ENCODE measurements at places on chromosomes 13 and 19.

- no peak for DNase-seq
Measured at GRCh38 chr13:90276216-90276615, 1071.3 kb upstream of the MIR17HG start.

GRCh38 chr13:45799451-45799850 lies 52.1 kb downstream of the SIAH3 start:
- DNase-seq: no peak

- DNase-seq: no peak
Measured at GRCh38 chr13:105037110-105037509, 1498.4 kb downstream of the EFNB2 start.

DNA sequence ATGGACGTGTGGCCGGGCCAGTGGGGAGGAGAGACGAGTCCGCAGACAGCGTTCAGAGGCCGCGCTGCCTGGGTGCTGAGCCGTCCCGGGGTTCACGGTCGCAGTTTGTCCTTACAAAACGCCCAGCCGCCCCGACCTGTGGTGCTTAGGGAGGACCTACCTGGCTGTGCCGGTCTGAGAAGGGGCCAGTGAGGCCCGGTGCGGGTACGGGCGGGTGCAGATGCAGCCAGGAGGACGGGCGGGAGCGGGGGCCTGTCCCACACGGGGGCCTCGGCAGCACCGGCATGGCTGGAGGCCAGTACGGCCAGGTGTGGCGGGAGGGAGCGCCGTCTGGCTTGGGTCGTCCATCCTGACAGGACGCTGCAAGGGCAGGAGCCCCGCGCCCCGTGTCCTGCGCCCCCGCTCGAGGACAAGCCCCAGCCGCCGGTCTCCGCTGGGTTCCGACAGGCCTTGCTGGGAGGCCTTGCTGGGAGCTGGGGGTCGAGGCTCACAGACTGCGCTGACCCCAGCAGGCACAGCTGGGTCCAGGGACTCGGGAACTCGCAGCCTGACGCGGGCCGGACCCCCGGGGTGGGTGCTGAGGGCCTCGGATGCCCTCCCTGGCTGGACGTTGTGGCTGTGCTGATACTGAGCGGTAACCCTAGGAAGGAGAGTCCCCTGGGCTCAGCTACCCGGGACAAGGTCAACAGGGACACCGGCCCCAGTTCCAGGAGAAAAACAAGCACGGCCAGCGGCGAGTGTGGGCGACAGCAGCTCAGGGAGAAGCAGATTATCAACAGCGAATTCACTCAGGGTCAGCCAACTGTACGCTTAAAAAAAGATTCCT lies 5.3 kb upstream of the PROZ start:
- no peak for DNase-seq

DNA sequence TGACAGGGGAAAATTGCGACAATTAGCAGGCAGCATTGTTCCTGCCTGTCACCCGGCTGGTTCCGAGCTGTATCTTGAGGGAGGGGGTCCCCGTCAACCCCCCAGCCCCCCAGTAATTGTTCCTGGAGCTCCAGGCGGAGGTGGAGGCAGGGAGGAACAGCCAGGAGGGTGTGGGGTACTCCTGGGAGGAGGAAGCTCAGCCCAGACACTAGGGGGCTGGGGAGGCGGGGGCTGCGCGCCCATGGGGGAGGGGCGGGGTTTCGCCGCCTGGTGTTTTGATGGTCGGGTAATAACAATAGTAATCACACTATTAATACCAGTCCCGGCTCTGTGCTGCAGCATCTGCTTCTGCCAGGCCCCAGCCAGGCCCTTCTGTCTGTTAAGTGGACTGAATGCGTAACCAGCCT lies 8.6 kb downstream of the NPAS1 start:
- no peak for DNase-seq

- no peak for DNase-seq
Measured at GRCh38 chr19:23075031-23075733, 41.6 kb upstream of the ZNF730 start.

GRCh38 chr19:39507715-39508364 lies 7.1 kb upstream of the SELENOV start:
- no peak for DNase-seq

DNA sequence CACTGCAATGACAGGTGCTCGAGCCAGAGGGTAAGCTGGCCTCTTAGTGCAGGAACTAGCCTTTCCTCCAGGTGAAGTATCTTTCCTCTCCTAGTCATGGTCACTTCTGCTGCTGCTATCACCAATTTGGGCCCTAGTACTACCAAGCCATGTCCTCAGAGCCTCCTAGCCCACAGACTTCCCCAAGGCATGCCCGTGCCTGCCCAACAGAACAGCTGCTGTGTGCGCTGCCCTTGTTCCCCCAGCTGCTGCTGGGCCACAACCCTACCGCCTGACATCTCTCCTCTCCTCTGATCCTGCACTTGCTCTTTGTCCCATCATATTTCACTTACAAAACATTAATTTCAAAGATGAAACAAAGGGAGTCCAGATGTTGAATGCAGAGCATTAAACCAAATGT lies 168.5 kb upstream of the FREM2 start:
- no peak for DNase-seq

DNA sequence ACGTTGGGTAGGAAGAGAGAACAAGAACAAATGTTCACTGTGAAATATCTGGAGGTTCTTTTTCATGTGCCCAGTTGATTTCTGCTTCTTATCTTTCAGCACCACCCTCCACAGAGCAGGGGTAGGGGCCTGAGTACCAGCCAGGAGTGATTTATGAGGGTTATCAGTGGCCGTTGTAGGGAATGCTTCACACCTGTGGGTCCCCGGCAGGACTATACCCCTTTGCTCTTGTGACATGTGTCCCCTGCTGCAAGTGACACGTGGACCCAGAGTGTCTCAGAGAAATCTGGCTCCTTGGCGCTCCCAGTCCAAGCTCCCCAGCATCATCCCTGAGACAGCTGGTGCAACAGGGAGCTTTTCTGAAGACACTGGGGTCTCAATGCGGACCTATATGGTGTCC lies 29.7 kb downstream of the SIAH3 start:
- DNase-seq: no peak

- DNase-seq: no peak
Measured at GRCh38 chr13:29529754-29530153, 65.7 kb downstream of the SLC7A1 start.

DNA sequence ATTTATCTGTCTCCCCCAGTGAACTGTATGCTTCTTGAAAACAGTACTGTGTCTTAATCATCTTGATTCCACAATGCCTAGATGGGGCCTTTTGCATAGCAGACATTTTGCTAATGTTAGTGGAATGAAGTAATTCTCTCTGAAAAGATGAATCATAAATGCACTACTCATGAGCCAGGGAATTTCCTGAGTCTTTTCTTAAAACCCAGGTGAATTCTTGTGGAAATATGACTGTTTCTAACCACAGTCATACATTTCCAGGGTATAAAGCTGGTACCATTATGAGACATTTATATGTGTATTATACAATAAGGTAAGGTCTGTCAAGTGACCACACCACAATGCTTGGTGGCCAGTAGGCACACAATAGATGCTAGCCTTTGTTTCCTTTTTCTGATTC lies 5.5 kb upstream of the KCTD4 start:
- DNase-seq: no peak

- no peak for DNase-seq
Measured at GRCh38 chr19:35272122-35272719, 3.5 kb downstream of the USF2 start.

GRCh38 chr19:51103926-51104341 lies 4.3 kb downstream of the CTU1 start:
- no peak for DNase-seq

DNA sequence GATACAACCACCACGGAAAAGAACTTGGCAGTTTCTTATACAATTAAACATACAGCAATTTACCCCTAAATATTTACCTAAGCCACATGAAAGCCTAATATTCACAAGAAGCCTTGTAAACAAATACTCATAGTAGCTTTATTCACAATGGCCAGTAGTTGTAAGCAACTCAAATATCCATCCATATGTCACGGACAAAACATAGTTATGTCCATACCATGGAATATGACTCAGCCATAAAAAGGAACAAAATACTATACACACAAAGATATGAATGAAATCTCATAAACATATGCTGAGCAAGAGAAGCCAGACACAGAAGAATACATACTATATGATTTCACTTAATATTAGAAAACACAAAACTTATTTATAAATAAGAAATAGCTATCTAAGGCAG lies 12.9 kb downstream of the PSPC1 start:
- DNase-seq: no peak

DNA sequence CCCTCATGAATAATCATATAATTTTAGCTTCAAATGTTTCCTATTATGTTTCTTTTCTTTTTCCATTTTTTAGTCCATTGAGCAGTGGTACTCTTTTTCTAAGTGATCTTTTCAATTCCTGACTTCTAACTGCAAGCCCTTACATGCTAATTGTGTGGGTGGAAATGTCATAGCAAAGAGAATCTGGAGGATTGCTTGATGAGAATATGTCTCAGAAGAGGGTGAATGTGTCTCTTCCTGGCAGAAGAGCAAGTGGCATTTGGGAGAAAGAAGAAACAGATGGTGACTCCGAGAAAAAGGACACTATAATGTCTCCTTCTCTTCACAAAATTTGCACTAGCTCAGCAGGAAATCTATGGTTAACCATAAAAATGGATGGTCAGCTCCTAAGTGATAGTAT lies 2320.0 kb downstream of the PCDH9 start:
- no peak for DNase-seq

GRCh38 chr13:40155201-40155600 lies 499.7 kb downstream of the COG6 start:
- DNase-seq: no peak
